Fibroblast of the conjunctiva (primary cell): ENCODE measurements at places on chromosomes 2 and 18.
A peak's percentile ranks its signal among the peaks of the same experiment; 100 is the strongest.

DNA sequence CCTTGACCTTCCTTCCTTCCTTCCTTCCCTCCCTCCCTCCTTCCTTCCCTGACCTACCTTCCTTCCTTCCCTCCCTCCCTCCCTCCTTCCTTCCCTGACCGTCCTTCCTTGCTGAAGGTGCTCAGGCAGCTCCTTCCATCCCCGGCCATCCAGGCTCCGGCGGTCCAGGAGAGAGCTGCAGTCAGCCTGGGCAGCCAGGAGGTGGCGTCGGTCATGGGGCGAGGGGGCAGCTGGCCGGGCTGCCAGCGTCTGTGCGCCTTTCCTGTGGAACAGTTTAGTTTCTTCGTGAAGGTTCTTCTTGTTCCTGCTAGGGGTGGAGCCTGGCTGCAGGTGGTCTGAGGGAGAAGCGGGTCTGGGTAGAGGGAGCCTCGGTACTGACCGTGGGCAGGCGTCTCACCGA, 15.7 kb downstream of the GPR35 start:
- peak; percentile 4 for DNase-seq

DNA sequence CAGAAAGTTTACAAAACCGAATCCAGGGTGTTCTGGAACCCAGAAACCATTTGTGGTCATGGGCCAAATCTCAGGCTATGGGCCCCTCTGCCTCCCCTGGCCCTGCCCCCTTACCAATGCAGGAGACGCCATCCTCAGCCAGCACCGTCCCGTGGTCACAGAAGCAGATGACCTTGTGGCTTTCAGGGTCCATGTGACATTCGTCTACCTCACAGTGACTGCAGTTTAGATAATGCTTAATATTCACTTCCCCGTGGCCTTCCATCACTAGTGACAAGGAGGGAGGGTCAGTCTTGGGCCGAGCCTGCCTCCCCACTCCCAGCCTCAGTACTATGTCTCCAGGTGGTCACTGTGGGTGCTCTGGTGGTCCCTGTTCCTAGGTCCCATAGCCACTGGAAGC, 111.6 kb downstream of the CLIP4 start:
- DNase-seq = no peak

DNA sequence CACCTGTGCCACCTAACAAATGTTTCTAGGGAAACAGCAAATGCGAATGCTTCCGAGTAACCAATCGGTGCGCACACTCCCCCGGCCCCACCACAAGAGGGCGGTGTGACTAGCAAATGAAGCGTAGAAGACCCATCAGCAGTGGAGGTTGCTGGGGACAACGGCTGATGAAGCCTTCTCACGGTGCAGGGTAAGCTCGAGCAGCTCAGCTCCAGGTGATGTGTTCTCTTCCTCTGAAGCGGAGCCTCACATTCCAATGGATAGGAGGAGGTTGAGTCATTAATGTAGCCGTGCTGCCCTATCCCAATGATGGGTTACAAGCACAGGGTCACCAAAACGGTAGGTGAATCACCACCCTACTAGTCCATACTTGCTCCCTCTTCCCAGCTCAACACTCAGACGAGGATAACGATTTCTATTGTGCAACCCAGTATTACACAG, 127.6 kb upstream of the TWIST2 start:
- no peak for DNase-seq

- DNase-seq = no peak
These were observed 43.8 kb upstream of the SLC14A1 start for GRCh38 chr18:45680066-45680690.

- DNase-seq = no peak
These were observed 96.8 kb downstream of the VSNL1 start for GRCh38 chr2:17637131-17637906.

- no peak for DNase-seq
These were observed 33.0 kb upstream of the WDR75 start for GRCh38 chr2:189408294-189408693.

DNA sequence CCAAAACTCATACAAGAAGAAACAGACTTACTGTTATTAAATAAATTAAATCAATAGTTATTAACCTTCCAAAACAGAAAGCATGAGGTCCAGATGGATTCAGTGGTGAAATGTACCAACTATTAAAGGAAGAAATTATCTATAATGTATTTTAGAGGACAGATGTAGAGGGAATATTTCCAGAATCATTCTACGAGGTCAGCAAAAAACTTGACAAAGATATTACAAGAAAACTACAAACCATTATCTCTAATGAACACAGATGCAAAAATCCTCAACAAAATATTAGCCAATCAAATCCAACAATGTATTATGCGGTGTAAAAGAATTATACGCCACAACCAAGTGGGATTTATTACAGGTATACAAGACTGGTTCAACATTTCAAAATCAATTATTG, 63.7 kb downstream of the ROCK2 start:
- no peak for DNase-seq

DNA sequence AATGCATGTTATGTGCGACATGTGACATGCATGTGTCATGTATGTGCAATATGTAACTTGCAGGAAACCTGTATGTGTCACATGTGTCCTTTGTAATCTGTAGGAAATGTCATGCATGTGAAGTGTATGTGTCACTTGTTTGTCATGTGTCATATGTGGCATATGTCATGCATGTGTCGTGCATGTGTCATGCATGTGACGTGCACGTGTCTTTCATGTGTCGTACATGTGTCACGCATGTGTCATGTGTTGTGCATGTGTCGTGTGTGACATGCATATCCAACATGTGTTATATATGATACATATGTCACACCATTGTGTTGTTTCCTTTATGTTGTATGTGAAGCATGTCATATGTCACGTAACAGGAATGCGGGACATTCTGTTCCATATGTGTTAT, 2153.2 kb upstream of the PIK3C3 start:
- DNase-seq = no peak

GRCh38 chr2:68800027-68800401, 65.4 kb downstream of the ARHGAP25 start:
- no peak for DNase-seq

DNA sequence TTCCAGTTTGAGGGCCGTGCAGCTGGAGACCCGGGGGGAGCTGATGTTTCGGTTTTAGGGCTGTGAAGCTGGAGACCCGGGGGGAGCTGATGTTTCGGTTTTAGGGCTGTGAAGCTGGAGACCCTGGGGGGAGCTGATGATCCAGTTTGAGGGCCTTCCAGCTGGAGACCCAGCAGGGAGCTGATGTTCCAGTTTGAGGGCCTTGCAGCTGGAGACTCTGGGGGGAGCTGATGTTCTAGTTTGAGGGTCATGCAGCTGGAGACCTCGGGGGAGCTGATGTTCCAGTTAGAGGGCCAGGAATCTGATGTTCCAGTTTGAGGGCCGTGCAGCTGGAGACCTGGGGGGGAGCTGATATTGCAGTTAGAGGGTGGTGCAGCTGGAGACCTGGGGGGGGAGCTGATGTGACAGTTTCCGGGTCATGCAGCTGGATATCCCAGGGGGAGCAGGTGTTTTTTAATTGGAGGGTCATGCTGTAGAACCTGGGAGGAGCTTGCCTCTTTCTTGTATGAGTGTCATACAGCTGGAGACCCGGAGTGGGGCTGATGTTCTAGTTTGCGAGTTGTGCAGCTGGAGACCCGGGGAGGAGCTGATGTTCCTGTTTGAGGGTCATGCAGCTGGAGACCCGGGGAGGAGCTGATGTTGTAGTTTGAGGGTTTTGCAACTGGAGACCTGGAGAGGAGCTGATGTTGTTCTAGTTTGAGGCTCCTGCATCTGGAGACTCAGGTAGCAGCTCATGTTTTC, 153.2 kb downstream of the RTP5 start:
- no peak for DNase-seq

DNA sequence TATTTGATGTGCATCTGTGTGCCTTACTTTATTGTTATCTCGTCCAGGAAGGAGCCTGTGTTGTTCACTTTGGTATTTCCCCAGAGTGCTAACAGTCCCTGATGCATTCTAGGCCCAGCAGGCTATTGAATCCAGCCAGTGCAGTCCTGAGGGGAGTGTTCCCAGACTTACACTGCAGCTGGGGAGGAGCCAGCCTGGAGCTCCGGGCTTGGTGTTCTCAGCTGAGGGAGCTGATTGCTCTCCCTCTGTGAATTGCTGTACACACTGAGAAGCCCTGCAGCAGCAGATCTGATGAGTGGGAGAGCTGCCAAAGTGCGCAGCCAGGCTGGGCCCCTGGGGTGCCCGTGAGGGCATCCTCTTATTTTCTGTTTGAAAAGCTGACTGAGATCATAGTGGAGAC, 159.2 kb downstream of the GALNT3 start:
- peak; percentile 27 for DNase-seq

DNA sequence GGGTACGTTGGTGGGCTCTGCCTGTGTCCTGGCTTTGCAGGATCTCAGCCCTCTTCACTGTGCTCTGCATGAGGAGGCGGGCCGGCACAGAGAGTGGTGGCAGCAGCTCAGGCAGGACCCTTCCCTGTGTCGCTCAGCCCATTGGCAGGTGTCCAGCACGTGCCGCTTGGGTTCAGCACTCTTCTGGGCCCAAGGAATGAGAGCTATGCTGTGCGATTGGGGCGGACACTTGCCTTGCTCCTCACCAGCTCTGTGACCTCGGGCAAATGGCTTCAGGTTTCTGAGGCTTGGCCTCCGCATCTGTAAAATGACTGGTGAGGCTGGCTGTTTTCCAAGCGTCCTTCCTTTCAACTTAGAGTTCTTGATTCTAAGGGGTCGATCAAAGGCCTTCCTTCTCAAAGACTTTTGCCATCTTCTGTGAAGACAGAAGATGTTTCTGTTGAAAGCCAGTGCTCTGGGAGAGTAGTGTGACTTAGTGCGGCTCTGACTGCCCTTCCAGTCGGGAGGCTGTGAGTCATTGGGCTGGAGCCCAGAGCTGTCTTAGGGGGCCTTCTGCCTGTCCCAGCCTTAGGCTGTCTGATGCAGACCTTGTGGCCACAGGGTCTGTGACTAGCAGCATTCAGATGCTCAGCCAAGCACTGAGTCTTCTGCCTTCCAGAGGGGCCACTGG, 35.6 kb downstream of the GLI2 start:
- peak; percentile 64 for DNase-seq

DNA sequence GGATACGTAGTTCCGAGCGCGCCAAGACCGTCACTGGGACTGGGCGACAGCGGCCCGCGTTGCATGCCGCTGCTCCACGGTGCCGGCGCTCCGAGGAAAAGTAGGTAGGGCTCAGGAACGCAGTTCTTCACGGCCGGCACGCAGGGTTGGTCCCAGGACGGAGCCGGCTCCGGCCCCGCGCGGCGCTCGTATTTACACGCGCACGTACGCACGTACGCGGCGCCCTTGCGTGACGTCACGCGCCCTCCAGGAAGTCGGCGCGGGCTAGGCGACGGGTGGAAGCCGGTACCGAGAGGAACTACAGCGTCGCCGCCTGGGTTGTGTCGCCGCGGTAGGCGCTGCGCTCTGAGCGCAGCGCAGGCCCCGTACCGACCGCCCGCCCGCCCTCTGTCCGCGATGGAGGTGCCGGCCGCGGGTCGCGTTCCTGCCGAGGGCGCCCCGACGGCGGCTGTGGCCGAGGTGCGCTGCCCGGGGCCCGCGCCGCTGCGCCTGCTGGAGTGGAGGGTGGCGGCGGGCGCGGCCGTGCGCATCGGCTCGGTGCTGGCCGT, at the start of gene CTDP1:
TSS of gene CTDP1 (plus strand) at position 252 of the 548 bp plus-strand sequence. CDS start at position 397, 145 bp downstream.
- DNase-seq = peak; percentile 78

GRCh38 chr2:190762566-190762965, 113.7 kb downstream of the NAB1 start:
- no peak for DNase-seq

- no peak for DNase-seq
These were observed 1207.8 kb upstream of the FAM98A start for GRCh38 chr2:34806891-34807290.

DNA sequence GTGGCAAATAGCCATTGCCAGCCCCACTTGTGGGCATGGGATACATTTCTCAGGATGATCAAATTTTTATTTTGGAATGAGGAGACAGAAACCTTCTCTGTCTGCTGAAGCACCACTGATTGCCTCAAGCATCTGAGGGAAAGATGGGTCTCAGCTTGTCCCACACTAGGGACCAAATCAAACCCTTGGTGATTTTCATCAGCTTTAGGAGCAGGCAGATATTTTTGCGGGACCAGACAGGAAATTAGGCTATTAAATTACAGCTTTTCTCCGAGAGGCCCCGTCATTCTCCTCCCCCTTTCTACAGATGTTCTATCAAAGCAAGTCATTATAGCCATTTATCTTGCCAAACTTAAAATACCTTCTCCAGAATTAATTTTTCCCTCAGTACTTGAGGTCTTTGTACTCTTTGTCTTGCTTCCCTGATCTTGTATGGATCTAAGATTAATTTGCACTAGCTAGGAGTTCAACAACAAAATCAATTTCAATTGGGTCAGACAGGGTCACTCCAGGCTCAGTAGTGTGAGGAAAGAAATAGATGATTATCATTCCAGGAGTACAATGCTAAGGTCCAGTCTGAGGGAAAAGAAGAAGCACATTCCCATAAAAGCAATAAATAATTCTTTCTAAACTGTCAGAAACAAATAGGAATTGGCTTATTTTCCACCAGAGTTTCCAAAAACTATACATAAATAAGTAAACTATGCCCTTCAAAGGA, 818.1 kb upstream of the SOX11 start:
- DNase-seq = no peak

DNA sequence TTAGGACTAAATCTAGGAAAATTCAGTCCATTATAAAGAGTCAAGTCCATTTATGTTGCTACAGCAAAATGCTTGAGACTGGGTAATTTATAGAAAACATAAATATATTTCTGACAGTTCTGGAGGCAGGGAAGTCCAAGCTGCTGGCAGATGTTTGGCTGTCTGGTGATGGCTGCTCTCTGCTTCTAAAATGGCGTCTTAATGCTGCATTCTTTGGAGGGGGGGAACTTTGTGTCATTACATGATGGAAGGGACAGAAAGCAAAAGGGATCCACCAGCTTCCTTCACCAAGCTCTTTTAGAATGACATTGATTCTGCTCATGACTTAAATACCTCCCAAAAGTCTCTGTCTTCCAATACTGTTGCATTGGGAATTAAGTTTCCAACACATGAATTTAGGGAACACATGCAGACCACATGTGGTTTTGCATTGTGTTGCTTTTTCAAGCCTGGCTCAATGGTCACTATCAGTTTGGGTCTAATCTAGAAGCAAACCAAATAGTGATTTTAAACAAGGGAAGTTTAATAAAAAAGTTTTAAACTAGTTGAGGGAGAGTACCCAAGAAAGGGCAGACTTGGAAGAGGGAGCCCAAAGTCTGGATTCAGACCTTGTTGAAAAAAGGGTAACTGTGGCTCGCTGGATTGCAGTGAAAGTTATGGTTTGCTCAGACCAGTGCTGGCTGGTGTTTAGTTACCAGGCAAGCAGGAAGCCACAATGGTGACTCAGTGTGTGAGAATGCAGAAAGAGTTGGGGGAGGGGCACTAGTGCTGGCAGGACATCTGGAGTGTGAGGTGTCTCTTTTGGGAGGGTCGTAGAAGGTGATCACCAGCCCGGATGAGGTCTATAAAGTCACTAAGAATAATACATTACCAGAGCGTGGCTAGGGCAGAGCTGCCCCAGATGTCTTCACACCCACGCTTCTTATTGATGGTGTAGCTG, 30.8 kb downstream of the C18orf54 start:
- DNase-seq = peak; percentile 77

DNA sequence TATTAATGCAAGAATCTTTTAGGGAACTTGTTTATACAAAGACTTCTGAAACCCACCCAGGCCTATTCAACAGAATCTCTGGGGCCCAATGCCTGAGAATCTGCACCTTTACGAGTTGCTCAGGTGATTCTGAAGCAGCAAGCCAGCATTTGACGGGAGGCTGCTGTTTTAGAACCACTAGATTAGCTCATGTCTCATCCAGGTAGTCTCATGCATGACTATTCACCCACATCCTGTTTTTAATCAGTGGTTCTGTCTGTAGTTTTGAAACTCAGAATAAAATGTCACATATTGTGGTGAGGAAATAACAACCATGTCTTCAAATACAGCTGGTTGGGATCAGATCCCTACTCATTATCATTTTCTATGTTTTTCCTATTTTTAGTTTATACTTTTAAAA, 39.5 kb downstream of the CYTIP start:
- no peak for DNase-seq
